ENCODE measurements at places on chromosomes 16 and 17.
A peak's percentile ranks its signal among the peaks of the same experiment; 100 is the strongest.

- DNase-seq = no peak
Measured at GRCh38 chr16:979859-980594, 1.5 kb upstream of the SOX8 start.

- DNase-seq = peak; percentile 64
Measured at GRCh38 chr16:85172455-85173145, 60.3 kb upstream of the CIBAR2 start.

DNA sequence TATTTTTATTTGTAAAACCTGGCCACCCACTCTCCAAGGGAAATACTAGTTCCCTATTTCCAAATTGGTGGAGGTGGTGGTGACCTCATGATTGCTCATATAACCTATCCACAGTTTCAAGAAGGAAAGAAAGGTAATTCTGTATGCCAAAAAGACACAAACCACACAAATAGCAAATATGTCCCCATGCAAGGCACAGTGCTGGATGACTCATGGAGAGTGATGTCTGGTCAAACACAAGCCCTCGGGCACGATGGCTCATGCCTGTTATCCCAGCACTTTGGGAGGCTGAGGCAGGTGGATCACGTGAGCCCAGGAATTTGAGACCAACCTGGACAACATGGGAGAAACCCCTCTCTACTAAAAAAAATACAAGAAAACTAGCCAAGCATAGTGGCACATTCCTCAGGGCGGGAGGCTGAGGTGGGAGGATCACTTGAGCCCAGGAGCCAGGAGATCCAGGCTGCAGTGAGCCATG is 64.2 kb downstream of the GNA13 start:
- DNase-seq = no peak

DNA sequence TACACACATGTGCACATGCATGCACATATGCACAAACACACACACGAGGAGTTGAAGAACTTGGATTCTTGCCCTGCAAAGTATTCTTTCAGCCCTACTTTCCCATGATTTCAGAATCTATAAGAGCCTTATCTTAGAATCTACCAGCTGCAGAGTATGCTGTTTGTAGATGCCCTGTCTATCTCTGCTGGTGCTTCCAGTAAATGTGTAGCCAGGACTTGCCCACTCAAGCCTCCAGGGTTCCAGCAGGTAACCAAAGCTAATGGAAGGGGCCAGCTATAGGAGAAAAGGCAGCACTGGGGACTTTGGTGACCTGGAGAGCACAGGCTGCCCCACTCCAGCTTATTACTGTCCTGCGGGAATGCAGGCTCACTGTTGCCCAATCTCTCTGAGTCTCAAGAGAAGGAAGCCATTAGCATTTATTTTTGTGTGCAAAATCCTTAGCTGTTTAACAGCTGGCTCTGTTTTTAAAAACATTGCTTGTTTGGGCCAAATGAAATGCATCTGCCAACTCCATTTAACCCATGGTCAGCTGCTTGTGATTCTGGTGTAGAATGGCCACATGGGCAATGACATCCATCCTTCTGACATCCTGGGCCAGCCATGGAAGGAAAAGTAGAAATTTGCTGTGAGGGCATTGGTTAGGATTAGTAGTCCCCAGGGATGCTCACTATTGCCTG is 28.6 kb upstream of the XYLT1 start:
- DNase-seq = no peak

- DNase-seq = no peak
Measured at GRCh38 chr17:21210411-21211076, 3.4 kb downstream of the TMEM11 start.

- peak; percentile 44 for DNase-seq
Measured at GRCh38 chr16:3173892-3174617, 13.9 kb upstream of the OR1F1 start.

DNA sequence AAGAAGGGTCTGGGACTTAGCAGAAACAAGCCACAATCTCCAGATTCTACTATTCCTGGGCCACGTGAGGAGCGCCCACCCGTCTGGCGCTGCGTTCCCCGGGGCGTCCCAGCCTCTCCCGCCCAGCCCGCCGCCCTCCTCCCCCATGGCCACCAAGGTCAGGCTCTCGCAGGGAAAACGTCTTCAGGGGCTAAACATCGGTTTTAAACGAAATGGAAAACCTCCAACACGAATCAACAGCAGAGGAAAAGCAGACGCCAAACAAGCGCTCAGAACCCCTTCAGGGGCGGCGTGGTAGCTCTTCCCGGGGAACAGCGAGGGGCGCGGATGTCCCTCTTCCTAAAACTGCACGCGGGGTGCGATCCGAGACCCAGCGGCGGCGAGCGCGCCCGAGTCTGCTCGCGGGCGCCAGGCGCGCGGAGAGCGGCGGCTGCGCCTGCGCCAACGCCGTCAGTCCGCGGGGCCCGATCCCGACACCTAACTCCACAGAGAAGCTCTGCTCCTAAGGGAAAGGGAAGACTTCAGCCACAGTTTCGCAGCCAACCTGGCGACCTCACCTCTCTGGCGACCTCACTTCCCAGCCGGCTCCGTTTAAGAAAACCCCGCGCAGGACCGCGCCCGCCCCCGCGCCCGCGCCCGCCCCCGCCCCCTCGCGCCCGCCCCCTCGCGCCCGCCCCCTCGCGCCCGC is 505 bp upstream of the COG1 start:
- DNase-seq = peak; percentile 67

- DNase-seq = no peak
Measured at GRCh38 chr16:85961988-85962915, 63.3 kb downstream of the IRF8 start.

GRCh38 chr17:10325031-10325695 is 47.6 kb downstream of the MYH13 start:
- DNase-seq = no peak

GRCh38 chr17:489758-490329 is 137.2 kb upstream of the RPH3AL start:
- DNase-seq = peak; percentile 52

GRCh38 chr17:80460429-80460834 is 16.0 kb downstream of the NPTX1 start:
- no peak for DNase-seq

- DNase-seq = no peak
Measured at GRCh38 chr17:31437720-31438400, 46.4 kb downstream of the RAB11FIP4 start.

DNA sequence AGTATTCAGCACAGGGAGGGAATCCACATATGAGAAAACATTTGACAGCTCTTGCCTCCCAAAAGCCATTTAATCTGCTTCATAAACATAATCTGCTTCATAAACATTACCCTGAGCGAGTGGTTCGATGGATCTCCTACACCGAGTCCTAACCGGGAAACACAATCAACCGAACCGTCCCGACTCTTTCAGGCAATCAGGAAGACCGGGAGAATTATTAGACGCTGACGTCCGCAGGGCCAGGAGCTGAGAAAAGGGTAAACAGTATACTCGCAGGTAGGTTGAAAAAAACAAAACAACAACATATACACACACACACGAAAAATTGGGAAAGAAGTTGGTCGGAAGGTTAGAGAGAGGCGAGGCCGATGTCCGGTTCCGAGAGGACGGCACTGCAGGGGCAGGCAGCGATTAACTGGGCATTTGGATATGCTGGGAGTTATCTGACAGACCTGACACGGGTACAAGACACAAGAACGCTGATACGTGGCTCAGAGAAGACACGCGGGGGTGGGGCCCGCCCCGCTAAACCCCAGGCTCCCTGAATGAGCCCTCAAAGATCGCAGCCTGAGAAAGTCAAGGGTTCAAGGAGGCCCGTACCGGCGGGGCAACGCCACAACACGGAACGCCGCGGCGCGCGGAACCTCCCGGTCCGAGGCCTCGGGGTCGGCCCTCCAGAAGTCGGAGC is 585 bp downstream of the AP1G1 start:
- peak; percentile 19 for DNase-seq

DNA sequence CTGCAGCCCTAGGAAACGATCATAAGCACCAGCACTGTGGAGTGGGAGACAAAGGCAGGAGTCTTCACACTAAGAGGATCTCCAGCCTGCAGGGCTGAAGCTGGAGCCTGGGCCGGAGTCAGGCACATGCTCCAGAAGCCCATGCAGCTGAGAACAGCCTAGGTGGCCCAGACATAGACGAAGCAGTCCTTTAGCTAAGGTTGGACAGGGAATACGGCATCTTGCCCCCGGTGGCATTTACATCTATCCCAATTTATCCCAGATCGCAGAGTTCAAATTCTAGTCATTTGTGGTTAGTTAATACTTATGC is 13.9 kb downstream of the TSPOAP1 start:
- DNase-seq = no peak

GRCh38 chr17:37286430-37286829 is 89.4 kb upstream of the C17orf78 start:
- no peak for DNase-seq

DNA sequence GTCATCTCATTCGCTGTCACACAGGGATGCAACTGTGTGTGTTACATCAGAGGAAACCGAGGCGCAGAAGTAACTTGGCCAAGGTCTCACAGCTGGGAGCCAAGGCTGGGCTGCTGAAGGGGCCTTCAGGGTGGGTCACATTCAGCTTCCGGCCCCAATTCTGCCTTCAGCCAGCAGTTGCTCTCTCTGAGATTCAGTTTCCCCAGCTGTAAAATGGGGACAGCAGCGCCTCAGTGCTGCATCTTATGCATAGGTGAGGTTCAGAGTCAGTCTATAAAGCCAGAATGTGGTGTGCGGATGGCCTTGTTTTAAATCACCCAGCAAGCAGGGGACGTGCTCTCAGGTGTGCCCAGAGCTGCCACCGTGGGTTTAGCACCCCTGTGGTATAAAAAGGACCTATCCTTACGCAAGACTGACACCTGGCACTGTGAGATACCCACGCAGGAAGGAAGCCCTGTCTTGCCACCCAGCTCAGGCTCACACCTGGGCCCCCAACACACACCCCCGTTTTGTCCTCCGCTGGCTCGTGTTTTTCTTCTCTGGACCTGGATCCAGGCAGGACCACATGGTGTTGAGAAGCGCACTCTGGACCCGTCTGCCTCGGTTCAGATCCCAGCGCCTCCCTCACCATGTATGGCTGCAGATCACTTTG is 94.6 kb upstream of the GSE1 start:
- no peak for DNase-seq

DNA sequence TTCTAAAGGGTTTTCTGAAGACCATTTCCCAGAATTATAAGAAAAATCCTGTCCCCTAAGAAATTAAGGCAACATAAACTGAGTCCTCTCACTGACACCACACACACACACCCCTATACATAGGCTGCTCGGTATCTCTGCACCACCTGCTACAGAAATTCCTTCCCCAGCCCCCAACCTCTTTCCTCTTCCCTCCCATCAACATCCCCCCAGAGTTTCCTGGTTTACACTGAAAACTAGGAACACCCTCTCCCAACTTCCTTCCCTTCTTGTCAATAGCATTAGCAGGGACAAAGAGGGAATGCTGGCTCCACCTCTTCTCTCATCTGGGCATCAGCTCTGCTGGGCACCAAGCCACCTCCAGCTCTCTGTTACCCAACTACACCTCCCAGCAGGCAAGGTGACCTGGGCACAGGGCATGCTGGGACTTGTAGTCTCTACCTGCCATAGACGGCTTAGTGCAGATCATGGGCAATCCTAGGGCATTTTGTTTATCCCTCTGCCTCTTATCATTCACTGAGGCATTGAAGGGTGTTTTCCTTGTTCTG is 15.7 kb downstream of the CAVIN1 start:
- DNase-seq = peak; percentile 44

DNA sequence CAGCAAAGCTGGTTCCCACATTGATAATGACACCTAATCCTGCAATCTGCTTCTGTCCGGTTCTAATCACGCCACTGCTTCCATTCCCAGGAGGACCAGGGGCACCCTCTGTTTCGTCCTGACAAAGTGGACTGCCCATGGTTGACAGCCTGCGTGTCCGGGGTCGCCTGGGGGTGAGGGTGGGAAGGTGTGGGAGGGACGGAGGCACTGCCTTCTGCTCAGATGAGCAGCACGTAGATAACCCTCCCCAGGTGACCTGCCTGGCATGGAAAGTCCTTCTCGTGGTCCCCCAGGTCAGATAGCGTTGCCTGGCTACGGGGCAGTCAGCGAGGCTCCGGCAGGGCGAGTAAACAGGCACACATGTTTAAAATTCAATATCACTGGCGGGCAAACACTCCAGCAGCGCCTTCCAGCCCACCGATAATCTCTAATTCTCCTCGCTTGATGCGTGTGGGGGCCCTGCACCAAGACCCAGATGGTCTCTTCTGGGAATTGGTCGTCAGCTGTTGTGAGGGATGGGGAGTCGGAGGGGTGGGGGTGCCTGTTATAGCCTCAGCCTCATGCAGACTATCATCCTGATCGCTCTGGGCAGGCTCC is 132.2 kb downstream of the RAP1GAP2 start:
- no peak for DNase-seq

GRCh38 chr17:9332132-9332494 is 243.5 kb downstream of the STX8 start:
- DNase-seq = peak; percentile 32

DNA sequence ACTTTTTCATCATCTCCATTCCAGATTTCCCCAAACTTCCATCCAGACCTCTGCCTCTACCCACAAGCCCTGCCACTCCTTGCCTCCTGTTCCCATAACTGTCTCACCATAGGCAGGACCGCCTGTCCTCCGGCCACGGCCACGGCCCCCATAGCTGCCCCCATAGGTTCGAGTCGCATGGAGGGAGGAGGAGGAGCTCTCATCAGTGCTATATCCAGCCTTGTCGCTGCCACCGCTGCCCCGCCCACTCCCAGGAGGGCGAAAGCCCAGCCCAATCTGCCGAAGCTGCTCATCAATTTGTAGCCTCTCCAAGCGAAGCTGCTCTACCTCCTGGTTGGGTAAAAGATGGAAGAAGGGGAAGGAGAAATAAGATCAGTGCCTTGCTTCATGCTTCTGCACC is 3.4 kb upstream of the SOX15 start:
- DNase-seq = no peak

- no peak for DNase-seq
Measured at GRCh38 chr16:3137267-3137666, 2.4 kb downstream of the ZNF213 start.

GRCh38 chr17:82100502-82101298 is 2.7 kb upstream of the FASN start:
- DNase-seq = no peak

GRCh38 chr16:58644765-58645487 is 15.3 kb upstream of the CNOT1 start:
- DNase-seq = no peak

- DNase-seq = peak; percentile 53
Measured at GRCh38 chr16:29994600-29995323, 655 bp downstream of the HIRIP3 start.

DNA sequence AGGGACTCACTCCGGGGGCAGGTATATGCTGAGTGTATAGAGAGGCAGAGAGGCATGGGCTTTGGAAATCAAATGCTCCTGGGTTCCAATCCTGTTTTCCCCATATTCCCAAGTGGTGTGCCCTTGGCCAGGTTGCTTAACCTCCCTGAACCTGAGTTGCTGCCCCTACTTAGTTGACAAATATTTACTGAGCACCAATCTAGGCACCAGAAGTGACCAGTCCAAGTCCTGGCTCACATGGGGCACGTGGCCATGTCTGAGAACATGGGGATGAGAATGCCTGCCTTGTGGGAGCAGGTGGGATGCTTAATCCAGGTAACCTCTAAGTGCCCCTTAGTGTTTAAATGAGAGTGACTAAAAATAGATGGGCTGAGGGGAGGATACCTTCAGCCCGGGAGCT is 4.2 kb downstream of the SOCS3 start:
- no peak for DNase-seq

- peak; percentile 64 for DNase-seq
Measured at GRCh38 chr16:8848939-8849391, 19.8 kb downstream of the CARHSP1 start.

Data from fibroblast of skin of scalp (primary cell).